NCI-H187 treated with DMSO at 0.1 percent for 48 hours (cell line): ENCODE measurements at places on chromosomes 7 and 10.

DNA sequence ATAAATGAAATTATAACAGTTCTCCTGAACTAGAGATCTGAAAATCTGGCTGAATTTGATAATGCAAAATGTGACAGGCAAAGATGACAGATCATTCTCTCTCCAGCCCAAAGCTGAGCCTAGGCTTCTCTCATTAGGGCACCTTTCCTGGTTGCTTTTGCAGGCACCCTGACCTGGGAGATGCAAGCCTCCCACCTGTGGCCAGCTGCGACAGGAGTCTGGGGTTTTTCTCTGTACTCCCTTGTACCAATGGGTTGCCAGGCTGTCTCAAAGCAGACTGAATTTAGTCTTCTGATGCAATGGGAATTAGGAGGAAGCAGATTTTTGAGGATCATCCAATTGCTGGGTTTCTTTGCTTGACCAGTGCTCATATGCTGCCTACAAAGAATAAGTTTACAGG is 85.0 kb upstream of the EFCAB10 start:
- no peak for DNase-seq

GRCh38 chr10:130301021-130301892 is 165.1 kb downstream of the GLRX3 start:
- DNase-seq: no peak

- DNase-seq: no peak
Observed at GRCh38 chr7:121197455-121197854, 131.3 kb upstream of the WNT16 start.

DNA sequence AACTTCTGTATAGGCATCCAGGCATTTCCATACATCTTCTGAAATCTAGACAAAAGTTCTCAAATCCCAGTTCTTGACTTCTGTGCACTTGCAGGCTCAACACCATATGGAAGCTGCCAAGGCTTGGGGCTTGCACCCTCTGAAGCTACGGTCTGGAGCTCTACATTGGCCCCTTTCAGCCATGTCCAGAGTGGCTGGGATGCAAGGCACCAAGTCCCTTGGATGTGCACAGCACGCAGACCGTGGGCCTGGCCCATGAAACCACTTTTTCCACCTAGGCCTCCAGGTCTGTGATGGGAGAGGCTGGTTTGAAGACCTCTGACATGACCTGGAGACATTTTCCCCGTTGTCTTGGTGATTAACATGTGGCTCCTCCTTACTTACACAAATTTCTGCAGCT is 1645.1 kb downstream of the REEP3 start:
- no peak for DNase-seq

DNA sequence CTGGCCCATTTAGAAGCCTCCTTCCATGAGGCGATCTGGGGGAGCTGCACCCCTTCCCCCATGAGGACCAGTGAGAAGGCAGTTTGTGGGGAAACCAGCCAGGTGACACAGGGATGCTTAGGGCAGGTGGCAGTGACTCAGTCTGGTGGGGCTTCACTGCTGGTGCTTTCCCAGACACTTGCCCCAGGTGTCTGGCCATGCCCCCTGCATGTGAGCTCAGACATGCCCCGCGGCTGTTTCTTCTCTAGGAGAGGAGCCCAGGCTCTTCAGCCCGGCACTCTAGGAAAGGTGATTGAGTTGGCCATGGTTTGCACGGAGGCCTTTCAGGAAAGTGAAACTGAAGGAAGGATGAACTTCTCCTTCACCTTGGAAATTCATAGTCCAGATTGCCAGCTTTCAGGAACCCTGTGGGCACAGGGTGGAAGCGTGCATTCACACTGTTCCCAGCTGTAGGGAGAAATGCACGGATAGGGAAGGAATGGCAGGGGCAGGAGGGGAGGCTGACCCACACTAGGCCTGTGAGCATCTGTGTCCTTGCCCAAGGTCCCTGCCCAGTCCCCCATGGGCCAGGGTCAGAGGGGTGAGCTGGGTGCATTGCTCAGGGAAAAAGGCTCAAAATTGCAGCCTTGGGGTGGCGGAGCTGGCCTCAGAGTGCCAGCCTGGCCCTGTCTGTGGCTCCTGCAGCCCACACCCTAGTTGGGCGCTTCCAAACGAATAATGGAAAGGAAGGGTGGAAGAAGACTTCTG is 359.1 kb downstream of the GLRX3 start:
- DNase-seq: no peak

DNA sequence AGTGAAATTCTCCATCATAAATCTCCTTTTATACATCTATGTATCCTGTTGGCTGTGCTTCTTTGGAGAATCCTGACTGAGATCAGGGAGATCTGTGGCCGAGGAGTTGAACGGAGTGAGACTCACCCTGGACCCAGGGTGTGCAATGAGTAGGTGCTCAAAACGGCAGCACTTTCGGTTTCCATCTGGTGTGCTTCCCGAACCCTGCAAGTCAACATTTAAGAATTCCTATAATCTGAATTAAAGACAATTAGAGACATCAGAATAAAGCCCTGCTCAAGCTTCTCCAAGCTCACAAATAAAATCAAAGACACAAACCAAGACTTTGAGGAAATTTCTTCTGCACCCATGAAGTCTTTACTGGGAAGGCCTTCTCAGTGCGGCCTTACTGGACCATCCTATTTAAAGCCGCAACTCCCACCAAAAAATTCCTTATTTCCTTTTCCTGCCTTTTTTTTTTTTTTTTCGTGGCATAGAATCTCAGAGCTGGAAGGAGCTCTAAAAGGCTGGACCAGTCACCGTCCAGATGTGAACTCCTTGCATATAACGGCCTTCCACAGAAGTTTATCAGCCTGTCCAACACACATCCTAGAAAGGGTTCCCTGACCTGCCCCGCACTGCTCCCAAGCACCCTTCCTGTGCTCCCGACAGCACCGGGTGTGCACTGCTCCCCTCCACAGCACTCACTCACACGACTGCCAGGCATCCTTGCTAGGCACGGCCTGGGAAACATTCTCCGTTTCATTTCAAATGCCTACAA is 29.7 kb downstream of the GNA12 start:
- DNase-seq: no peak
